ENCODE measurements at places on chromosomes 3 and 15.

DNA sequence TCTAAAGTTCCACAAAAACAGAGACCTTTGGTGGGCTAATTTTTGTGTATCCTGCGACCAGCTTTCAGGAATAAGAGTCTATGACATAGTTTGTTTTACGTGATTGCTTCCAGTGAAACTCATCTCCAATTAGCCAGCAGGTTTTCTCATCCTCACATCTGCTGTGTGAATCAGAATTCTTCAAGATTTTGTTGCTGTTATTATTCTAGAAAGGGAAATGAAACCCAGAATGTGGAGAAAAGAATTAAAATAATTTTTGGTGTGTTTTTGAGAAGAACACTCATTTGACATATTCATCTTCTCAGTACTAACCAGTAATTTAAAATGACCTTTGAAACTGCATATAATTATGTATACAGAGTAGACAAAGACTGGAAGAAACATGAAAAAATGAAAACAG is 175.9 kb downstream of the USP13 start:
- no peak for DNase-seq

- no peak for DNase-seq
These were observed 29.9 kb downstream of the SPG11 start for GRCh38 chr15:44633603-44634002.

DNA sequence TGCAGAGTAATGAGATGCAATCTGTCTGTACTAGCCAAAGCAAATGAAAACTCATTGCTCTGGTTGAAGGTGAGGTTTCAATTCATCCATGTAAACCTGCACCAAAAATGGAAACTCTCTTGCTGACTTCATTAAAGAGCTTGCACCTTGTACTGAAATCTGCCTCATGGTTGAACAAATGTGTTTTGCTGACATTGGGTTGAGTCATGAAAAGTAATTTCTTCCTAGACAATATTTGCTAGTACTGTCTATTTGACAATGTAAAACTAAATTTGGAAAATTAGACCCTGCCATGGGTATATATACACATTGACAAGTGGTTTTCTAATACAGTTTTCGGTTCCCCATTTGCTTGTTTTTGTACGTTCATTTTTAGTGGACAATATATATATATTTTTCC is 33.3 kb downstream of the RYR3 start:
- no peak for DNase-seq

DNA sequence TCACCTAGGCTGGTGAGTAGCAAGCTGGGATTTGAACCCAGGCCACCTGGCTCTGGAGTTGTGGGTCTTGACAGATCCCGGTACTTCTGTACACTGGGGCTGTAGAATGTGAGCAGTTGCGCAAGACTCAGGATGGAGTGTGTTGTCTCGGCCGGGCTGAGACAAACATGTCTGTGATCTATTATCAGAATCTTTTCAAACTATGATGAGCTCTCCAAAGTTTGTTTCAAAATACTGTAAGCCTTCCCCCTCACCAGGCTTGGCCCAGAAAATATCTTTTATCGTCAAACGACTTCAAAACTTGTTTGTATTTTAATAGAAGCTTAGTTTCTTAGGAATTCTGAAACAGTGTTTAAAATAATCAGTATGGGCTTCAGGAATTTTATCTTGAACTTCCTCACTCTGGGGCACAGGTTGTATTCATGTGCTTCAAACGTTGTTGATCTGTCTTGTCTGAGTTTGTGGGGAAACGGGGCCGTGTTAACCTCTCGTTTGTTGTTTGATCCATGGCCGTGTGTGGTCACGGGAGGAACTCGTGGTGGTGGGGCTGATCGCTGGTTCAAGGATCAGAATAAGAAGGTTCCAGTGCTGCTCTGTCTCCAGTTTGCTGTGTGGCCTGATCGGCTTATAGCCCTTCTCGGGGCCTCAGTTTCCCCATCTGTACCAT is 40.3 kb upstream of the TFRC start:
- no peak for DNase-seq

DNA sequence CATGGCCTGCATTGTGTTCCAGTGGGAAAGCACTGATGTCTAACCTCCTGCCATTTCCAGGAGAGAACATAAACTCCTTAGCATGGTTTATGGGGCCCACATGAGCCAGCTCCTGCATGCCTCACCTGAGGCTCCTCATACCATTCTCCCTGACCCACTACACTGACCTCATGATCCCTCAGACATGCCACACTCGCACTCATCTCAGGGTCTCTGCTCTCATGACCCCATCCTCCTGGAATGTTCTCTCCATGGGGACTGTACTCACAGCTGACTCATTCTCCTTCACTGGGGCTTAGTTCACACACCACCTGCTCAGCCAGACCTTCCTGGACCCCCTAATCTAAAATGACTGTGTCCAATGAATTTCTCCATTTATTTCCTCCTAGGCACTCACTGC is 4.0 kb upstream of the LMCD1 start:
- DNase-seq = no peak

DNA sequence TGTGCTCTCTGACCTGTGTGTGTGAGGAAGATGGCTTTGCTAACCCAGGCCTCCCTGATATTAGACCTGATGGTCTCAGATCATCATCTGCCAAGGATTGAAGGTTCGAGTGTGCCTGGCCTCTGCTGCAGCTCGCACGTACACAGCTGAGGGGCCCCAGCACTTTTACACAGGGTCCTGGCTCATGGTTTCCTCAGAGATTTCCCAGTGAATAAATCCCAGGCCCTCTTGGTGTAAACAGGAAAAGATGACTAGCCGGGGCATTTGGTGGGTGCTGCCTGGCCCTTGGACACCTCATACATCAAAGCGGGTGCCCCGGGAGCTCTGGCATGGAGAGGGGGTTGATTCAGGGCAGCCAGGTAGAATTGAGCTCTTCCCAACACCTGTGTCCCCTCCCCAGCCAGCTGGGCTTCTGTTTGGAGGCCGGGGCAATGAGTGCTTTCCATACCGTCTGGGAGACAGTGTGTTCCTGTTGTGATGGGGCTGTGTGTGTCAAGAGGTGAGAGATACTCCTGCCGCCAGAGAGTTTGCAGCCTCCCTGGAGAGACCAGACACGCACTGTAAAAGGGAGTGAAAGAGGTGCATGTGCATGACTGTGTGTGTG is 72.5 kb upstream of the TLE3 start:
- DNase-seq = no peak

DNA sequence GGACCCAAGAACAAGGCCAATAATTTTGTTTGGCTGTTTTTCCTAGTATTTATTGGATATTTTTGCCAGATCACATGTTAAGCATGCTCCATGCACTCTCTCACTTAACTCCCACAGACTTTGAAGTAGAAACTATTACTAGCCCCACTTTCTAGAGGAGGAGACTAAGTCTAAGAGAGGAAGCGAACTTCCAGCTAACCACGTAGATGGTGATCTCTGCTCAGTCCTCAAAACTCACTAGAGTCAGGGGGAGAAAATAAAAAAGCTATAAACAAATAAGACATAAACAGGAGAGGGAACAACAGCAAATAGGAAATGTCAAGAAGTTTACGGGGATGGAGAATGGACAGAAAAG is 481.0 kb upstream of the PROK2 start:
- DNase-seq = no peak

- no peak for DNase-seq
These were observed 21.6 kb downstream of the RPL22L1 start for GRCh38 chr3:170848292-170848917.

GRCh38 chr3:66808891-66809594 is 189.1 kb upstream of the KBTBD8 start:
- no peak for DNase-seq

DNA sequence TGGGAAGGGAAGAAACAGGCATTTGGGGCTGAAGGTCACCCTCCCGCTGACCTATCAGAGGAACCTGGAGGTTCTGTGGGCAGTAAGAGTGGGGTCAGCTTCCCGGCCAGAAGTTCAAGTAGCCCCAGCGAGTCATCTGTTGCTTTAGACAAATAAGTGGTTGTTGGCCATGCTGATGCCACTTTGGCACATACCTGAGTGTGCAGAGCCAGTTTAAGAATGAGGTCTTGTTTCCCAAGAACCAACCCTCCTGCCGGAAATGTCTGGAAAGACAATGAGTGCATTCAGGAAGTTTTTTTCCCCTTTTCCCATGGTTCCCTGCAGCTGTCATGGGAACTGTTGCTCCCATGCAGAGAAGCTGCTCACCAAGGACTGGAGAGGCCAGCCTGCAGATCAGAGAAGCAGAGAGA is 166.7 kb downstream of the ZNF621 start:
- DNase-seq = no peak

GRCh38 chr3:119322021-119322834 is 28.0 kb downstream of the ARHGAP31 start:
- no peak for DNase-seq

- DNase-seq = no peak
These were observed 108.3 kb upstream of the FRMD4B start for GRCh38 chr3:69494185-69494584.

GRCh38 chr3:124826703-124827102 is 60.5 kb downstream of the ITGB5 start:
- DNase-seq = no peak

- no peak for DNase-seq
These were observed 12.1 kb downstream of the FMN1 start for GRCh38 chr15:33182278-33182905.

GRCh38 chr15:59873644-59874272 is 130.4 kb upstream of the FOXB1 start:
- DNase-seq = no peak

GRCh38 chr15:46127361-46127874 is 492.6 kb downstream of the SQOR start:
- DNase-seq = no peak

GRCh38 chr3:114674036-114674435 is 380.2 kb downstream of the TIGIT start:
- no peak for DNase-seq

DNA sequence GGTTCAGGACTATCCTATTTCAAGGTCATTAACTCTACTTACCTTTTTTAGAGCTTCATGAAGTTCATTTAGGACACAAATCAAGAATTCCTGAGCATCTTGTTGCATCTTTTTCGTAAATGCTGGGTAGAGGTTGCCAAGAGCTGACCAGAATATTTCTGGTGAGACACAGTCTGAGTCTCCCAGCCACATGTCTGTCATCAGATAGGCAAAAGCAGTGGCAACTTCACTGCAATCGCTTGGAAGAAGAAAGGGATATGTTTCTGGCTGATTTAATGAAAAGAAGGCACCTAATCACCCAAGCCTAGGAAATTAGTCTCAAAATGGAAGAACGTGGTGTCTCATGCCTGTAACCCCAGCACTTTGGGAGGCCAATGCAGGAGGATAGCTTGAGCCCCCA is 2.9 kb downstream of the USP50 start:
- DNase-seq = no peak

DNA sequence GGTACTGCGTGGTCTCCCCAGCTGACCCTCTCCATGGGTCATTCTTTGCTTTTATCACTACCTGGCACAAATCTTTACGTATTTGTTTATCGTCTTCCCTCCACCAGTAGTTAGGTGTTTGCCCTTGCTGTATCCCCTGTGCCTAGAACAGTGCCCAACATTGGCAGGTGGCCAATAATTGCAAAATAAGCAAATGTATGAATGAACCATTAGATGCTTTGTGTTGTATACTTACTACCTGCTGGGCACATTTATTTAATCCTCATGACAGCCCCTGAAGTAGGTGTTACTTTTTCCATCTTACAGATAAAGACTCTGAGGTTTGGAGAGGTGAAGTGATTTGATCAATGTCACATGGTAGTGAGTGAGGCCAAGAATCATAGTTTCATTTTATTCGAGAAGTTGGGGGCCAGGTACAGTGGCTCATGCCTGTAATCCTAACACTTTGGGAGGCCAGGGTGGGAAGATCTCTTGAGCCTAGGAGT is 2.0 kb upstream of the TWF2 start:
- no peak for DNase-seq

DNA sequence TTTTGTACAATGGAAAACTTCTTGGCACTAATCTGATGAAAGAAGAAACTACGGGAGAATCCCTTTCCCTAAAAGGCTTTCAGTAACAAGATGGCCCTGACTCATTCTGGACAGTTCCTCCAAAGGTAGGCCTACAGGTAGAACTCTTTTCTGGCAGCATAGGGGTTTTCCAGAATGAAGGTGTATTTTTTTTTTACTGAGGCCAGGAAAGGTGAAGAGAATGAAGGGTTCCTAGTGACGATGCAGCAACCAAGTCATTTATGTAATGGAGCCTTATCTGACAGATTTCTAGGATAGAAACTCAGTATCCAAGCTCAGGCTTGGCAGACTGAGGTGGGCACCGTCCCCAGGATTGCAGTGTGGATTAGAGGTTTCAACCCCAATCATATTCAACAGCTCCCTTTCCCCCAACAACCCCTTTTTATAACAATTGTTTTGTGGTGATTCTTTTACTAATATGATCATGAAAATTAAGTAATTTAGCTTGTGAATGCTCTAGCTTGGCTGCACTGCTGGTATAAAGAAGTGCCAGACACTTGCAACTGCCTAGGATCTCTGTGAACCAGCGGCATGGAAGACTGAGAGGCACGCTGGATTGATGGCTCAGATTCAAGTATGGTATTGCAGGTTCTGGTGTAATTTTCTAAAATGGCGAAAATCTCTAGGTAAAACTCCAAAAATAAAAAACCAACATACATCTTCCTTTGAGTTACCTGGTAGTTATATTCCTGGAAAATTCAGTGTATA is 8.7 kb upstream of the TRIM69 start:
- no peak for DNase-seq

DNA sequence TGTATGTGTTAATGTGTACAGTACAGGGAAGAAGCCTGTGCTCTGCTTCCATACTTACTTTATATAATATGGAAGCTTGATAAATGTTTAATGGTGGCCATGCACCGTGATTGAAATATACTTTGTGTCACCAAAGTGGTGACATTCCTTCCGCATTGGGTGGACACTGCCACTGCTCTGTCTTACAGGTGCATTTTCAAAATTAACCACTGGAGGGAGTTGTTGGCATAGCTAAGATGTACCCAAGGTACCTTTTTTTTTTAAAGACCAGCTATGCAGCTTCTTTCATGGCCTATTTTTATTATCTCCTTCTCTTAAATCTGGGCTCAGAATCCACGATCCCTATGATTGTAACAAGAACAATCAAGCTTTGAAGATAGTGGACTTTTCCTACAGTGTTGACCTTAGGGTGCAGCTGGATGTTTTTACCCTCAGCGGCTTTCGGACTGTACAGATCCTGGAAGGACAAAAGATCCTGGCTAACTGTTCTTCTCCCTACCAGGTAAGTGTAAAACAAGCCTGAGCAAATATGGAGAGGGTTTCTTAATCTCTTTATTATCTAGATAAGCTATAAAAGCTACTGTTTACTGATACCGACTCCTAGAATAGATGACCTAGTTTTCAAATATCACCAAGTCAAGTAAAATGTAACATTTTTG is 21.6 kb upstream of the PAK6 start:
- no peak for DNase-seq

DNA sequence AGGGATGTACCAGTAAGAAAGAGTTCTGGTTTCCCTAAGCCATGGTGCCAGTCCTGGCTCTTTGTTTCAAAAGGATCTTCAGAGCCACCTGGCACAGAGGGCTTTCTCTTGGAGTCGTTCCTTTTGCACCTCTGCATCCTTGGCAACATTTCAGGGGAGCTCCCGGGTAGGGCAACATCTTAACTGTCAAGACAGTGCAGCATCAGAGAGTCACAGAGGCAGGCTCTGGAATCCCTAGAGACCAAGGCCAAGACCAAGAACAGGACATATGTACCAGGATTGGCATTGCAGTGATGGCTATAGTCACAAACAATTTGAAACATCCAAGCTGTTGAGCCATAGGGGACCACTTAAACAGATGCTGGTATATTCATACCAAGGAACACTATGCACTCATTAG is 129.4 kb upstream of the ADPGK start:
- DNase-seq = no peak

Data from heart left ventricle (tissue), 16 donors.